ENCODE measurements at places on chromosomes 5 and 9.

DNA sequence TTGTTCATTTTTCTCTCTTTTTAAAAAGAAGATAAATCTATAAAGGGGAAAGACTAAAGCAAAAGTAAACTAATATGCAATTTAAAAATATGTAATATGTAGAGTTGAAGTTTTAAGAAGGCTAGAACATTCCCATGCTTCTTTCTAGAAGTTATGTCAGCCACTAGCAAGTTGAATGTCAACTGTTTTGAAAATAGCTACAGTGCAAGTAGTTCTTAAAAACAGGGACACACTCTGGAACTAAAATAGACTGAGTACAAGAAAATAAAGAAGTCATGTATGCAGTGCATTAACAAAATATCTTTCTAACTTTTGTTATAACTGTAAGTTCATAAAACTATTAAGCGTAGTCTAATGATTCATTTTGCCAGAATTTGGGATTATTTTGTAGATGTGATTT lies 7.9 kb downstream of the TMEM38B start:
- DNase-seq = no peak

GRCh38 chr5:160188141-160189015 lies 40.9 kb upstream of the FABP6 start:
- peak; percentile 7 for DNase-seq

- DNase-seq = no peak
Observed at GRCh38 chr9:101139082-101139481, 110.6 kb downstream of the PLPPR1 start.

DNA sequence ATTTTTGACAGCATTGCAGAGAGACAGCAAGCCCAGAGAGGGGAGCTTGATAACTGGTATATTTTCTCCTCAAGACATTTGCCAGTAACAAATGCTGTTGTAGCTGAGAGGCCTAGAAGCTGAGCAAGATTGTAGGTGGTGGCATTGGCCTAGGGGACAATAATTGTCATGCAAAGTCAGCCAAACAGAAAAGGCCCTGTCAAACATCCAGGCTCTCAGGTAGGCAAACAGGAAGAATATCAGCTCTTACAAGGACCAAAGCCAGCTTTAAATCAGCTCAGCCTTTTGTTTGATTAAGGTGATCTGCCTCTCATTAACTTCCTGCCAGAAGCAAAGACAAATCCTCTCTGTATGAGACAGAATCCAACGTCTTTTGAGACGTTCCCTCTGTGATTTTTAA lies 29.7 kb upstream of the BARX1 start:
- no peak for DNase-seq

GRCh38 chr9:72477930-72478518 lies 43.4 kb upstream of the TMC1 start:
- DNase-seq = peak; percentile 6

- DNase-seq = peak; percentile 2
Observed at GRCh38 chr5:59218424-59219045, 635.7 kb downstream of the RAB3C start.

- DNase-seq = no peak
Observed at GRCh38 chr5:65822710-65823109, 100.7 kb downstream of the NLN start.

- no peak for DNase-seq
Observed at GRCh38 chr5:126988021-126988569, 42.3 kb downstream of the MARCHF3 start.

DNA sequence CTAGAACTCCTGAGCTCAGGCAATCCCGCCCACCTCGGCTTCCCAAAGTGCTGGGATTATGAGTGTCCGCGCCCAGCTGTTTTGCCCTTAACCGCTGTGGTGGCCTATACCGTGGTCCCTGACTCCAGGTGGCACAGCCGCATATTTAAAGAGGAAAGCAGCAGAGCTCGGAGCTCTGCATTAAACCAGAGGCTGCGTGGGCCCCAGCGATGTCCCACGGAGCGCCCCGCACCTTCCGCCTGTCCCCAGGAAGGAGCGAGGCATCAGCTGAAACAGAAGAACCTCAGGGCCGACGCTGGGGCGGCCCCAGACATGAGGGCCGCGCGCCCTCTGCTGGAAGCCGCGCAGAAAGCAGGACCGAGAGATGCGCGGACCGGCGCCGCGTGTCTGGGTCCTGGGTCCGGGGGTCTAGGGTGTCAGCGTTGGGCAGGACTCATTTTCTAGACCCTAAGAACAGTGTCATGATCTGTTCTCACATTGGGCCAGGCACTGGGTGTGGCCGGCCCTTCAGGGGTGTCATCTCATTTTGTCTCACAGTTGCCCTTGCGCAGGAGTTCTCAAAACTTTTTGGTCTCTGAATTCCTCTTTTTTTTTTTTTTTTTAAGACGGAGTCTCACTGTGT lies 37.7 kb downstream of the LAMC3 start:
- peak; percentile 63 for DNase-seq

GRCh38 chr5:38115318-38115827 lies 143.0 kb upstream of the EGFLAM start:
- DNase-seq = no peak

- DNase-seq = no peak
Observed at GRCh38 chr9:83410701-83411100, 127.5 kb downstream of the FRMD3 start.

GRCh38 chr5:9226016-9226536 lies 319.8 kb downstream of the SEMA5A start:
- DNase-seq = no peak

DNA sequence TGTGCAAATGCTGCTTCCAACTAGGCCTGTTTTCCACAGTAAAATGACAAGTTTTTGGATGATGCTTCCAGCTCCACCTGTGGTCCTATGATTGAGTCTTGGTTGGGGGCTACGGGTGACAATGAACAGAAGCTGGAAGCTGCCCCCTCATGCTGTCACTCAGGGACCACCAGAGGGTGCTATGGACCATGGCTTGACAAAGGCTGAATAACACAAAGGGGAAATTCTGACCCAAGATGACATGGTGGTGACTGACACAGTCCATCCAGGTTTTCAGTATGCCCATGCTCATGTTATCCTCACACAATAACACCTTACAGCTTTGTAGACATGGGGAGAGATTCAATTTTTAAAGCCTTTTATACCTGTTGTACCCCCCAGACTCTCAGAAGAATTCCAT lies 23.9 kb upstream of the SAP30L start:
- DNase-seq = peak; percentile 51

GRCh38 chr5:375336-375920 lies 53.9 kb downstream of the AHRR start:
- no peak for DNase-seq

DNA sequence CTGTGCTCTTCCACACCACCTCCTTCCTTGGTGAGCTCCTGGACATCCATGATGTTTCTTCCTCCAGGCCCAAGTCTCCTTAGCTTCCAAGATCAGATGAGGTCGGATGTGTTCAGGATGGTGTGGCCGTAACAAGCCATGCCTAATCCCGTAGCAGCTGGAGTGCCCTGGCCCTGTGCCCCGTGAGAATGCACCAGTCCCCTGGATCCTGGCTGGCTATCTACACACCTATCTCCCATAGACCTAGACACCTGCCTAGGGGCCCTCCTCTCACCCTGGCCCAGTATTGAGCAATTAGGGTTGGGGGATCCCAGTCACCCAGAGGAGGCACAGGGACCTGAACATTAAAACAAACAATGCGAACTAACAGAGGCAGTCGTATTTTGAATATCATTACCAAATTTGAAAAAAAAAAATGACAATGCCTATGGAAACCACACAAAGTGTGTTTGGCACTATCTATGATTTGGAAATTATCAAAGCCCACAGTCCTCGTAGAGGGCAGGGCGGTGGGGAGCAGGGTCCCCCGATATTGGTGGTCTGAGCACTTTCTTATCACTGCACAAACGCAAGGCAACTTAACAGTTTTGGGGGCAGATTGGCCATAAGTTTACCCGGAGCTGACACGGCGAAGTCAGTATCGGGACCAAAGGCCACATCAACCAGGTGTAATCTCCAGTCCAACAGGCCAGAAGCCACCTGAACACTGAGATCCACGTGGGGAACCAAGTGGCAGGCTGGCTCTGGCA lies 13.2 kb downstream of the ENG start:
- DNase-seq = peak; percentile 79

GRCh38 chr5:107977550-107978071 lies 306.9 kb upstream of the EFNA5 start:
- DNase-seq = no peak

- DNase-seq = no peak
Observed at GRCh38 chr5:89934069-89934468, 475.5 kb downstream of the CETN3 start.

- DNase-seq = no peak
Observed at GRCh38 chr5:143251946-143252345, 151.5 kb downstream of the NR3C1 start.

DNA sequence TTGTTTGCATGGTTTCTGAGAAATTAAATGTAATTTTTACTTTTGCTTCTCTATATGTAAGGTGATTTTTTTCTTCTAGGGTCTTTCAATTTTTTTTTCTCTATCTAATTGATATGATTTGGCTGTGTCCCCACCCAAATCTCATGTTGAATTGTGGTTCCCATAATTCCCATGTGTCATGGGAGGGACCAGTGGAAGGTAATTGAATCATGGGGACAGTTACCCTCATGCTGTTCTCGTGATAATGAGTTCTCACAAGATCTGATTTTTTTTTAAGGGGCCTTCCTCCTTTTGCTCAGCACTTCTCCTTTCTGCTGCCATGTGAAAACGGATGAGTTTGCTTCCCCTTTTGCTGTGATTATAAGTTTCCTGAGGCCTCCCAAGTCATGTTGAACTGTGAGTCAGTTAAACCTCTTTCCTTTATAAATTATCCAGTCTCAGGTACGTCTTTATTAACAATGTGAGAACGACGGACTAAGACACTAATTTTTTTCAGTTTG lies 150.8 kb downstream of the MTRR start:
- DNase-seq = no peak

DNA sequence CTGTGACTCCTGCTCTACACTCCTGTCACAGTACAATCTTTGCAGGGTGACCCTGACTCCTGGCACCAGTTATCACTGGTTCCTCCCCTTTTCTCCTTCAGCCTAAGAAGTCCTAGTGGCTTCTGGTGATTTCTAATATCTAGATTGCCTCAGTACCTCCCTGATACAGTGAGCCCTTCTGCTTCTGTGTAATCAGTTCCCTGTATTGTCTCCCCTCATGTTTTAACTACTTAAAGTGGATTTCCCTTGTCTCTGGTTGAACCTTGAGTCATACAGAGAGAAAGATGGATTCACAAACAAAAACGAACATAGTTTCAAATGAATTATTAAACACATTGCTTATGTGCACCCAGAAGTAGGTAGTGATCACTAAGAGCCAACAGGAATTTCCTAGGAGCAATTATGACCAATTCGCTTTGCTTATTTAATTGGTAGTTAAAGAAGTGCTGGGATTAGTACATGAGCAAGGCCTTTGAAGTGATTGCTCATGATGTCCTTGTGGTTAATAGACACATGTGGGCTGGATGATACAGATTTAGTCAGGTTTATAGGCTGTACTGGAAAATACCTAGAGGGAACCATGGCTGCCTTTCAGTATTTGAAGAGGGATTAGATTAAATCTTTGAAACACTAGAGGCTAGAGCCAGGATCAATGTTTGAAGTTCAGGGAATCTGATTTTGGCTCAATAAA lies 145.8 kb upstream of the MEF2C start:
- no peak for DNase-seq

DNA sequence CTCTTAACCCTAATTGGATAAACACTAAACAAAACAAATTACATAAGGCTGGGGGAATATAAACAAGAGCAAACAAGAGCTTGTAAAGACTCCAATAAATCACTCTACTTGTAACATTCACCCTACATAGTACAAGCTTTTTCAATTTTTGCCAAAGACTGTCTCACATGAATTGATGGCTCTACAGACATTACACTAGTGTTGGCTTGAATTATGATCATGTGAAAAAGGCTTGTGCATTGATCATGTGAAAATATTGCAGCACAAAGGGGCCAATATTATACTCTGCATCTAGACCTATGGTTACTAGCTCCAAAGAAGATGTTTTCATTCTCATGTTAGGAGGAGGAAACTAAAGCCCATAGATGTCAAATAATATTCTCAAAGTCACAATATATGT lies 212.6 kb downstream of the MCTP1 start:
- no peak for DNase-seq

DNA sequence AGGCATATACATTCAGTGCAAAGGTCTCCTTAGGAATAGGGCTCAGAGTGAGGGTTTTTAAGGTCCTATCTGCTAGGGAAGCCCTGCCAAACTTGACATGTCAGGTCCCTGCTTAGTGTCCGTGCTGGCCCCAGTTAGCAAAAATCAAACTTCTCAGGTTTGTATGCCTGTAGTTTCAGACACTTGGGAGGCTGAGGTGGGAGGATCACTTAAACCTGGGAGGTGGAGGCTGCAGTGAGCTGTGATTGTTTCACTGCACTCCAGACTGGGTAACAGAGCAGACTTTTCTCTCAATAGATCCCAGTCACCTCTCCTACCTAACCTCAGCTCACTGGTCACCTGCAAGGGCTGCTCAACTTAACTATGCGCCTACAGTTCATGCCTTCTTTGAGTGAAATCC lies 18.7 kb upstream of the TMEM245 start:
- no peak for DNase-seq

DNA sequence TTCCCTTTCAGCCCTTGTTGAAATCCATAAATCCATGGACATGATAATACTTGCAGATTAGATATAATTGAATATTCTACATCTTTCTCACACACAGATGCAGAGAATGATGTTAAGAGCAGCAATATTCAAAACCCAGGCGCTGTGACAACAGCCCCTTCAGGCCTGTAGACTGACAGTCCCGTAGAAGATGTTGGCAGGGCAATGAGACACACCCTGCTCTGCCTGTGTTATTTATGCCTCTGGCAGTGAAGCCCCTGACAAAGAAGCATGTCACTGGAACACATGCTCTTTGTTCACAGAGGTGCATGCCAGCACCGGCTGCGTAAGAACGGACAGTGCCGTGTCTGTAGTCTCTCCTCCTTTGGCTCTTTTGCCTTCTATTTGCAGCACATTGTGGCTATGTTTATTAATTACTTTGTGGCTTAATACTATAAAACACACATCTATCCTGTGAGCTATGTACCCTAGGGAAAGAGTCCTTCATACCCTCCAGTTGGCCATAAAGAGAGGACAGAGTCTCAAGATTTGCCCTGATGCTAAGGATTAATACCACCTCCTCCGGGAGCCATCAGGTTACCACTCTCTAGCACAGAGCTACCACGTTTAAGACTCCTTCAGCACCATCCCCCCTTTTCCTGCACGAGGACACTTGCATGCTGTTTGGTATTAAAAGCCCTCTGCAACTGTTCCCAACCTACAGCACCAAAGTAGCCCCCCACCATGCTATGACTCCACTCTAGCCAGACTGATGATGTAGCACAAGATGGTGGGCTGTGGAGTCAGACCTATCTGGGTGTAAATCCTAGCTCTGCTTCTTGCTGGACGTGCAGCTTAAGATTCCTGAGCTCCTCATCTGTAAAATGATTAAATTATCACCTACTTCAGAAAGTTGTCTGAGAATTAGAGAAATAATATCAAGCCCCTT lies 2.0 kb upstream of the ANP32B start:
- peak; percentile 85 for DNase-seq

- DNase-seq = no peak
Observed at GRCh38 chr9:129932303-129933151, 97.3 kb downstream of the USP20 start.

GRCh38 chr9:117121316-117121715 lies 293.5 kb downstream of the ASTN2 start:
- DNase-seq = no peak

Measured in erythroblast (primary cell).